Gastrocnemius medialis (tissue), 4 donors: ENCODE measurements at places on chromosomes 6 and 20.

DNA sequence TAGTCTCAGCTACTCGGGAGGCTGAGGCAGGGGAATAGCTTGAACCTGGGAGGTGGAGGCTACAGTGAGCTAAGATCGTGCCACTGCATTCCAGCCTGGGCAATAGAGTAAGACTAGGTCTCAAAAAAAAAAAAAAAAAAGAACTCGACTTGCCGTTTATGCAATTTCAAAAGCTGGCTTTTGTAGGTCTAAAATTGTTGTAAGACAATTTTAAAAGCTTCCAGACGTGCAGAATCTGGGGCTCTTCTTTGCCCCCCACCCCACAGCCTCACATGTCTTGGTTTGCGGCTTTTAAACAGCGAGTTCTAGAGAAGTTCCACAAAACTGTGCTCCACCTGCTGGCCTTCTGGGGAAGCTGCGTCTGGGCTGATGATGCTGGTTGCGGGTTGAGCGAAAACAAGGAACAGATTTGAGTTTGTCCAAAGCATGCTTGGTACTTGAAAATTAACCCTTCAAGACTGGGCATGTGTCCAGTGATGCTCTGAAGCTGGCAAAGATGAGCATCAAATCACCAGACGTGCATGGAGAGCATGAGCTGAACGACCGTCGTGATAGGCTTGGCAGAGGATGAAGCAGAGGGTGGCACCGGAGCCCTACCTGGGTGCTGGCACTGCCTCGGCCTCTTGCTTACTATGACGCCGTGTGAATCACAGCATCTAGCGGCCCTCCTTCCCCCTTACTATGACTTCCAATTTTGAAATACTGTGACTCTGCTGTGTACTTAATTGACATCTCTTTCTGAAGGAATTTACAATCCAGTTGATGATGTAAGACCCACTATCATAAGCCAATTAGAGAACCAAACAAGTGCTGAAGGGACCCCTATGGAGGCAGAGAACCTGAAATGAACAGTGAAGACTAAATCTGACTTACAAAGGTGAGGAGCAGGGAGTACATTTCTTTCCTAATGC, 171.4 kb downstream of the GMPR start:
- DNase-seq, result peak; percentile 37

GRCh38 chr6:107154131-107154800, 39.0 kb upstream of the BEND3 start:
- DNase-seq, result no peak

GRCh38 chr20:12110711-12111110, 193.0 kb downstream of the BTBD3 start:
- DNase-seq, result no peak

DNA sequence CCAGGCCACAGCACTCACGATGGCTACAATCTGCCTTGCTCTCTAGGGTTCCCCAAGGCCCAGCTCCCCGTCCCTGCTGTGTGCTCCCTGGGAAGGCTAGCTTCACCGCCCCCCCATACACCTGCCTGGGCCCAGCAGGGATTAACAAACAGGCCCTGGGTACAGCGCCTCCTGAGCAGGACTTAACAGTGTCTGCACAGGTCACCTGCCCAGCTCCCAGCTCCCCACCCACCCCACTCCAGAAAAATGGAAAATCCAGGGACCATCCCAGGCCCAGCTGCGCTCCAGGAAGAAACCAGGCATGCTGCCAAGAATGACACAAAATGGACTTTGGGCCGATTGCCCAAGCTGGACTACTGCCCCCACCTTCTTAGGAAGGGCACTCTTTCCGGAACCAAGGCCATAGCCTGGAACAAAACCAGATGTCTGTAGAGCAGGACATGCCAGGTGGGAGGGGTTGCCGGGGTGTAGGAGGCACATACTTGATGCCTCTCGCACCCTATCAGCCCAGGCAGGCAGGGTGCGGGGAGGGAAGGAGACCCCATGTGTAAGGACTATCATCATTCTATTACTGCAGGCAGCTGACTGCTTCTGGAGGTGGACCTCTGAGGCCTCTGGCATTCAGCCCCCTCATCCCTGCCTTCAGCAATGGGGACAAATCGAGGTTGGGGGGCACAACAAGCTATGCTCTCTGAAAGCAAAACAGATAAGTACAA, 104.9 kb downstream of the SNX5 start:
- DNase-seq, result no peak

- DNase-seq, result no peak
Measured at GRCh38 chr6:6039946-6040509, 33.3 kb upstream of the NRN1 start.

- DNase-seq, result no peak
Measured at GRCh38 chr6:30942338-30943060, 1.7 kb downstream of the MUCL3 start.

DNA sequence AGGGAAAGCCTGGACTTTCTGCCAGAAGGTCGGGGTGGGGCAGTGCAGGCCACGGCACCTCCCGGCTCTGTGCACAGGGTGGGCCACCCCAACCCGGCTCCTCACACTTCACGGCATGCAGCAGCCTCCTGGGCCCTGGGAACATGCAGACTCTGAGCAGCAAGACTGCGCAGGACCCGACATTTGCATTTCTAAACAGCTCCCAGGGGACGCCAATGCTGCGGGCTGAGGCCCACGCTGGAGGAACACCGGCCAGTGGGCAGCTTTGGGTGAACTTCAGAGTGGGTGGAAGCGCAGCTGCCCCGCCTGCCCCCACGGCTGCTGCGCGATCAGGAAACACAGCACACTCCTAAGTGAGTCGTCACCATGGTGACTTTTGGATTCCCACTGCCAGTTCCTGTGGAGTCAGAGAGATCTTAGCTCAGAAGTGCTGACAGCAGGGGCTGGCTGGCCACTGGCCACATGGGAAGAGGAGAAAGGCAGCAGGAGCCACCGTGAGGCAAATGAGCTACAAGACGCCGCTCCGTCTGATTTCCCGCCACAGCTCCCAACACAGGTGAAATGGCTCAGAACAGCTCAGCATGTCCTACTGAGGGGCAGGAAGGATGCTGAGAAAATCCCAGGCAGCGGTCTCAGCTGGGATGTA, 52.1 kb downstream of the RNASET2 start:
- DNase-seq, result no peak

- DNase-seq, result no peak
Measured at GRCh38 chr6:30615219-30615957, 1.7 kb downstream of the PPP1R10 start.

GRCh38 chr20:7866285-7866684, 74.0 kb downstream of the HAO1 start:
- no peak for DNase-seq

DNA sequence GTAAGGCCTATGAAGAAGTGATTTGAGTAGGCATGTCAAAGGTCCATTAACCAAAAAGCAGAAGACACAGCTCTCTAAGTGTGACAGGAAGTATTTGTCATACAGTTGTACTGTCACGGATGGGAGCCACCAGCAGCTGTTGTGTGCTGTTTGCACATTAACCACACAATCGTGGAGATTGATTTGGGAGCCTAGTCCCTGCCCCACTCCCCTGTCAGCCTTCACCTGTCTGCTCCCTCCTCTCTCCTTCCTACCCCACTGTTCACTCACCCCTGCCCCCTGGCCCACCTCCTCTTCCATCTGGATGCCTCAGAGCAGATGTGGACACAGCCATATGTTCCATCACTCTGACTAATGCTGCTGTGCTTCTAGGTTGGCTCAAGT, 124.7 kb upstream of the SPACA1 start:
- no peak for DNase-seq

GRCh38 chr6:108464418-108465097, 96.2 kb upstream of the FOXO3 start:
- DNase-seq, result no peak

GRCh38 chr6:88982720-88983119, 19.3 kb upstream of the RNGTT start:
- DNase-seq, result peak; percentile 69

DNA sequence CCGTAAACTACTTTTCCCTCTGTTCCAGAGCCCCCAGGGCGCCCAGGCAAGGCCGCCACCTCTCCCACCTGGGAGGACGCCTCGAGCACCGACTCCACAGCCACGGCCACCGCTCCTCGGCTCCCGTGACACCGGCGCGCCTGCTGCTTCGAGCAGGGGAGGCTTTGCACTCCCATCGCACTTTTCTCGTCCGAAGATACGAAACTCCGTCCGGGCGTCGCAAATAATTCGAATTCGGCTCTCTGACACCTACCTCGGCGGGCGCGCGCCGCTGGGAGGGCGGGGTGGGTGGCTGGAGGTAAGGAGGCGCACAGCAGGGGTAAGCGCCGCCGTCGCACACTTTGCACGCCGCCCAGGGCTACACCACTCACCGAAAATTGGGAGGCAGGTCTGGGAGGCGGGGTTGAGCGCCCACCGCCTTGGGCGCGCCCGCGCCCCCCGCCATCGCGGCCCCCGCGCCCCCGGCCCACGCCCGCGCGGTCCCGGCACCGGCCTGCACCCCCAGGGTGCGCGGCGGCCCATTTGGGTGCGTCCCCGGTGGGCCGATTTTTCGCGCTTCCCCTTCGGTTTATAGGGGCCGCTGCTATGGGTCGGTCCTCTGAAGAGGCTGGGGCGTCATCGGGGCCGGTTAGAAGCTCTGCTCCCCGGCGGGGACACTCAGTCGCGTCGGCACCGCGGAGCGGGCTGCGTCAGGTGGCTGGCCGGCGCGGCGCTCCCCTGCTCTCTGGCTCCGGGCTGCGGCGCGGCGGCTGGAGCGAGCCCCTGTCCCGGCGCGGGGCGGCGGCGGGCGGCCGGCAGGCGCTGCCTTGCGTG, 36.2 kb downstream of the GNAS start:
- peak; percentile 74 for DNase-seq

- no peak for DNase-seq
Measured at GRCh38 chr6:47571488-47571887, 93.9 kb downstream of the CD2AP start.

DNA sequence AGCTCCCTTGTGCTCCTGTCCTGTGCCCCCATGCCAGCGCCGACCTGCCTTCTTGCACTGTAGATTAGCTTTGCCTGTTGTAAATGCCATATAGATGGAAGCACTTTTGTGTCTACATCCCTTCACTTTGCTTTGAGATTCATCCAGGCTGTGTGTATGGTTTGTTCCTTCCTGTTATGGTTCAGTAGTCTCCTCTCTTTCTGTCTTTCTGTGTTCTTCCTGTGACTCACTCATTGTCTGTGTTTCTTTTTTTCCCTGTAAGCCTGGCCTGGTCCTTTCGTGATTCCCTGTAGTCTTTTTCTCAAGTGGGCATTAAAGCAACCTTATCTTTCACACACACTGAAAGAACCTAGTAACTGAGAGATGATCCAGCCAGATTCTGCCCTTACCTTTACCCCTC, 66.6 kb downstream of the JARID2 start:
- no peak for DNase-seq

DNA sequence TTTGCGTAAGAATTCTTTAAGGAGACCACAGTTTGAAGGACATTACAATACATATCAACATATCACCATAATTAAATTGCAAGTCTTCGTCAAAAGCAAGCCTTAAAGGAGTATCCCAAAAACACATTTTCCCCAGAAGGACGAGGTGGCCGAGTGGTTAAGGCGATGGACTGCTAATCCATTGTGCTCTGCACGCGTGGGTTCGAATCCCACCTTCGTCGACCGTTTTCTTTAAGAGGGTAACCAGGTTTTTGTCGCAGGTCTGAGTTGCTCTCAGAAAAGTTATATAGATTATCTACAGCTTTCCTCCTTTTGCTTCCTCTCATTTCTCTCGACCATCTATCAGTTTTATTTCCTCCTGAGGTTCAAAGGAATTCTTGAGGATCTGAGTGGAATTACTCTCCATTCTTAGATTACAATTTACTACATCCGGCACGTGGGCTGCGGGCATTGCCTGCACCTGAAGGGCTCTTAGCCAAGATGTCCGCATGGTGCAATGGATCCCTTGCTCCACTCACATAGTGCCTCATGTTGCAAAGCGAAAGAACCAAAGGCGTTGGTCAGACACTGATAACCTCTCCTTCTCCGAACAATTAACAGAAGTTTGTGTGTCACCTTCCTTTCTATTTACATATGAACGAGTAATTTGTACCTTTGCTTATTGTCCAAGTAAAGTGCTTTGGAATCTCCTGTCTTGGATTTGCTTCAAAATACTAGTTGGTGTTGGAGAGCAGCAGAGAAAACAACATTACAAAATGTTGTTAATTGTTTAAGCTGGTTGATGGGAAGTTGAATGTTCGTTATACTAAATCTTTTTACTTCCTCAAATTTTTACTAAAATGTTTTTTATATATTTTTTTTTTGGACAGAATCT, 14.0 kb downstream of the POM121L2 start:
- DNase-seq, result no peak
